ENCODE measurements at places on chromosomes 4 and X. TPM values are rescaled to one million over a fixed set of nuclear protein-coding genes. Genes with fewer than 3 reads are reported as not detected.

The CNKSR2 gene
- polyA plus RNA-seq, result 1.9 TPM

The MAGEA8 gene
- not detected for polyA plus RNA-seq

The FGFBP2 gene
- polyA plus RNA-seq, result 0.14 TPM

- DNase-seq, result no peak
Measured at GRCh38 chr4:155832664-155833063, 33.4 kb downstream of the ASIC5 start.

DNA sequence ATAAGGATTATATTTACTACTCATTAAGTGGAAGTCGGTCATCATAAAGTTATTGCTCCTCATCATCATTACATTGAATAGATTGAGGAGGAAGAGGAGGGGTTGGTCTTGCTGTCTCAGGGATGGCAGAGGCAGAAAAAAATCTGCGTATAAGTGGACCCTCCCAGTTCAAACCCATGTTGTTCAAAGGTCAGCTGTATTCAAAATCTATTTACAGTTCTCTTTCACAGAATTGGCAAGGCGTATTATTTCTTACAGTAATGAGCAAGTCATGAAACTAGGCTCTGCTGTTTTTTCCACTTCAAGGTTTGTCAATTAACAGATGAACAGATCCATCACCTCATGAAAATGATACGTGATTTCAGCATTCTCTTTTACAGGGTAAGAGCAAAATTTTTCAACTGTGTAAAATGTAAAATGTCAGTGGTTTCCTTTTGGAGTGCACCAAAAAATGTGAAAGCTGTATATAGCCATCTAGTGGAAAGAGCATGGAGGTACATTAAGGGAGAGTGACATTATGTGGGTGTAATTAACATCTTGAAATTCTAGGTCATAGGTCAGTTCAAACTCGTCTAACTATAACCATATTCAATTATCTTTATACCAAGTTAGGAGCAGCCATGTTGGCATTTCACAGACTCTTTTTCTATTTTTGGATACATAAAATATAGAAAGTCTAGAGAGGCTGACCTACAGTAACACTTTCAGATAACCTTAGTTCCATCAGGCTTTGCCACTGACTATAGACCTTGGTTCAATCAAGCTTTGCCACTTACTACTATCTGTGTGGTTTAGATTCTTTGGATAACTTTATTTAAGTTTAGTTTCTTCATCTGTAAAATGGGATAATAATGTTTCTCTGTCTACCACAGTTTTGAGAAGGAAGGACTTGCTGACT is 30.1 kb downstream of the NEIL3 start:
- DNase-seq, result no peak

Measured in liver (tissue), 10 donors.